Right renal pelvis (tissue), 4 donors: ENCODE measurements at places on chromosomes 3 and 15. TPM values are rescaled to one million over a fixed set of nuclear protein-coding genes. Genes with fewer than 3 reads are reported as not detected.
A peak's percentile ranks its signal among the peaks of the same experiment; 100 is the strongest.

GRCh38 chr3:149660462-149660861 is 2.6 kb upstream of the WWTR1 start:
- no peak for DNase-seq

- no peak for DNase-seq
Measured at GRCh38 chr3:94305835-94306611, 243.2 kb downstream of the NSUN3 start.

- DNase-seq = peak; percentile 8
Measured at GRCh38 chr3:181210275-181210674, 220.7 kb upstream of the DNAJC19 start.

- no peak for DNase-seq
Measured at GRCh38 chr3:45109771-45110508, 36.2 kb downstream of the CDCP1 start.

The DENND4A gene
- 17.8 TPM for polyA plus RNA-seq

DNA sequence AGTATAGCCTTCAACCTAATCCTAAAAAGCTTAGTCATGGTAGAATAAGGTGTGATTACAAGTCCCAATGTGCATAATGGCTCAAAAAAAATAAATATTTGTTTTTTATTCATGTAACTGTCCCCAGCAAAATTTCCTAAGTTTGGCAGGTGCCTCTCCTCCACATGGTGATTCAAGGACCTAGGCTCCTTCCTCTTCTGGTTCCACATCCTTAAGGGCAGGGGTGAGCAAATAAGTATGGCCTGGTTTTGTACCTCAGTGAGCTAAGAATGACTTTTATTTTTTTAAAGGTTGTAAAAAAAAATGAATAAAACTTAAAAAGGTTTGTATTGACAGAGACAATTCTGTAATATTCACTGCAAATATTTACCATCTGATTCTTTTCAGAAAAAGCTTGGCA is 343.5 kb upstream of the UBE2E2 start:
- DNase-seq = no peak

- DNase-seq = no peak
Measured at GRCh38 chr3:101807888-101808287, 28.9 kb downstream of the NXPE3 start.

The SLC22A13 gene
- 3.1 TPM for polyA plus RNA-seq

The ROPN1 gene
- not detected for polyA plus RNA-seq

The MESP2 gene
- polyA plus RNA-seq = 0.18 TPM

- DNase-seq = no peak
Measured at GRCh38 chr15:99275525-99276128, 24.3 kb downstream of the LRRC28 start.

The AADAC gene
- 0.19 TPM for polyA plus RNA-seq

- no peak for DNase-seq
Measured at GRCh38 chr3:24451461-24452099, 43.1 kb downstream of the THRB start.

The AGBL1 gene
- 0.15 TPM for polyA plus RNA-seq

The FRMD5 gene
- 1.0 TPM for polyA plus RNA-seq

The SLC6A11 gene
- polyA plus RNA-seq = not detected

DNA sequence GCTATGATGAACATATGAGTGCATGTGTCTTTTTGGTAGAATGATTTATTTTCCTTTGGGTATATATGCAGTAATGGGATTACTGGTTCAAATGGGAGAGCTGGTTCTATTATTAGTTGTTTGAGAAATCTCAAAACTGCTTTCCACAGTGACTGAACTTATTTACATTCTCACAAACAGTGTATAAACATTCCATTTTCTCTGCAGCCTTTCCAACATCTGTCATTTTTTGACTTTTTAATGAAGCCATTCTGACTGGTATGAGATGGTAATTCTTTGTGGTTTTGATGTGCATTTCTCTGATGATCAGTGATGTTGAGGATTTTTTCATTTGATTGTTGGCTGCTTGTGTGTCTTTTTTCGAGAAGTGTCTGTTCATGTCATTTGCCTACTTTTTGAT is 1124.2 kb downstream of the NAALADL2 start:
- DNase-seq = no peak

The PLXNB1 gene
- polyA plus RNA-seq = 180 TPM

The TMEM108 gene
- polyA plus RNA-seq = 3.1 TPM

DNA sequence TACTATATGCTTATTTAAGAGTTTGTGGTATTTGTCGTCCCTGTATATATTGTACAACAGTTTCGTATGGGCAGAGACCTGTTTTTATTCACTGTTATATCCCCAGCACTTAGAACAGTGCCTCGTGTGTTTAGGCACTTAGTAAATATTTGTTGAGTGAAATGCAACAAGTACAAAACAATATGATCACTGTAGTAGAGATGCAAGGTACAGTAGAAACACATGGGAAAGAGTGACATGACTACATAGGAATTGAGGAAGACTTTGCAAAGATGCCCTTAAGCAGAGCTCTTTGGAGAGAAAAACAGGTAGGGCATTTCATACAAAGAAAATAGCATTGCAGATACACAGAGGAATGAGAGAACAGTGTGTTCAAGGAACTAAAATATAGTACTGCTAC is 18.3 kb downstream of the RASA2 start:
- no peak for DNase-seq

GRCh38 chr3:141170678-141171295 is 60.8 kb upstream of the PXYLP1 start:
- no peak for DNase-seq

GRCh38 chr15:49387471-49387870 is 35.6 kb upstream of the FGF7 start:
- DNase-seq = no peak

DNA sequence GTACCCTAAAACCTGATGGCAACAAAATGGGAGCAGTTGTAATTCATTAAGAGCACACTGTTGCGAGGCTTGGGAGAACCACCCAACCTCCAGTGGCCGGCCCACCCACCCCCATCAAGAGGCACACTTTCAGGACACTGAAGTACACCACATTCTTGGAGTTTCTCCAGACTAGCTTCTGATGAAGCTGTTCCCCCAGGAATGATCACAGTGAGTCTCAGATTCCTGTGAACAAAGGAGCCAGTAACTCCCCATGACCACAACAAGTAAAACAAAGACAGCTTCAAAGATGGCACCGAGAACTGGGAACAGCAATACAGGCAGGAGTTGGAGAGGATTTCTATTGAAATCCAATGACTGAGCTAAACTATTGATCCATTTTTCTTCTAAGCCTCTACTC is 126.0 kb downstream of the ST8SIA2 start:
- no peak for DNase-seq

- no peak for DNase-seq
Measured at GRCh38 chr15:95712785-95713184, 617.7 kb upstream of the NR2F2 start.

The ALDH1L1 gene
- 35.1 TPM for polyA plus RNA-seq

- DNase-seq = no peak
Measured at GRCh38 chr3:164040991-164041390, 1037.3 kb downstream of the SI start.

GRCh38 chr3:14573706-14574105 is 33.6 kb upstream of the GRIP2 start:
- no peak for DNase-seq

DNA sequence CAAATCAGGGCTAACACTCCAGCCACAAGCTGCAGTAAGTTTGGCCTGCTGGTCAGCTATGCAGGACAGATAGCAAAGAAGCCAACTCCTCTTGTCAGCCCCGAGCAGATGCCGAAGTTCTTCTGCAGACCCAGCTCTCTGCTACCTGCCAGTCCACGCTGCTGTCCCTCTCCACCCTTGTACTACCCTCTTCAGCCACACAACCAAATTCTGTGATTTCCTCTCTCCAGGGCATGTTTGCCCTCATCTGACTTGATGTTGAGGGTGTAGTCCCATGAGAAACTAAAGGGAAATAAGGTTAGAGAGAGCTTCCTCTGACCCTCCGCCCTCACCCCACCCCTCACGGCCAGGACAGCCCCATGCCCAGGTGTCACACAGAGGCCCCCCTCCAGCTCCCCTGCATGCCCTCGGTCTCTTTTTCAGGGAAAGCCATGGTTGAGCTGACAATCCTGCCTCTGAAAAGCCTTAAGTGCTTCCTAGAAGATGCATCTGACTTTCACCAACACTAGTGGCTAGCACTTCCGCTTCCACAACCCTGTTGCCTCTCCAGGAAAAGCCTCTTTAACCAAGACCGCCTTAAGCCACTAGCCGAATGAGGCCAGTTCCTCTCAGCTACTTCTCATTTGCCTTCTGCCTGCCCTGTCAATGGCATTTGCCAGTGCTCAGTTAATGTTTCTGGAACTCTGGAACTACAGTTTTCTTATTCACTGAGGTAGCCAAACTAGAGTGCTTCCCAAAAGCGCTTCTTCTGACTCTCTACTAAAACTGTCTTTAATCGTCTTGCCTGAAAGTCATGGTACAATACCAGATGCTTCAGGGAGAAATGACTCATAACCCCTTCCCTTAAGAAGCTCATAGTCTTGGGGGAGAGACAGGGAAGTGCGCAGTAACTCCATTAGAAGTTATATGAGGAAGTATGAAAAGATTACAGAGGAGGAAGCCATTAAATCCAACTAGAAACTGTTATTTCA is 300.4 kb upstream of the STT3B start:
- DNase-seq = no peak

The SOX2 gene
- 0.56 TPM for polyA plus RNA-seq

- DNase-seq = no peak
Measured at GRCh38 chr3:123483146-123483545, 34.3 kb upstream of the ADCY5 start.

DNA sequence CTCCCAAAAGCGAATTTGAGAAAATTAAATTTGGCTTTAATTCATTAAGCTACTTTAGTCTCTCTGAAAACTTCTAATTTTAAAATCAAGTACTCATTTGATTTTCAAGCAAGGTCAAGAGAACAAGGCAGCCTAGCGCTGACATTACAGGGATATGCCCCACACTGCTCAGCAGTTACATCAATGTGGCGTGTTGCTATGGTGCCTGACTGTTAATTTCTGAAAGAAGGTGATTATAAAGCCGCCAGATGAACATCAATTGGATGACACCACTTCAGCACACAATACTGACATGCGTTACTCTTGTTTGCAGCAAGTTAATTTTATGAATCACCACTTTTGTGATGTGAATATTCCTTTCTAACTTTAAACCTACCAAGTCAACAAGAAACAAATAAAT is 284.4 kb downstream of the FOXP1 start:
- no peak for DNase-seq

- no peak for DNase-seq
Measured at GRCh38 chr15:101391981-101392640, 97.1 kb upstream of the SNRPA1 start.

DNA sequence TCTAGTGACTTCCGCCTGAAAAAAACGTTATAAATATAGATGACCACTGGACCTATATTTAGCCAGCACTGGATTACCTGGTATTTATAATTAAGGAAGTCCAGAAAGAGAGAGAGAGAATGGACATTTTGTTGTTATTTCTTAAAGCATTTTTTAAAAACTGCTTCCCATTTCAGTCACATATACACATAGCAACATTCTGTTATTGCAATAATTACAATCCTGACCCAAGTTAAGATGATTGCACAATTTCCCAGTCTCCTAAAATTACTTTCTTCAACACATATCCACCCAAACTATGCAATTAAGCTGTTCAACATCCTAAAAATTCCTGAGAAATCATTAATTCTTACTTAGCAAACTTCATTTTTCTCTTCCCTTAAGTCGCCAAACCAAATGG is 37.7 kb downstream of the PCSK6 start:
- no peak for DNase-seq

The ACKR2 gene
- polyA plus RNA-seq = 2.6 TPM

DNA sequence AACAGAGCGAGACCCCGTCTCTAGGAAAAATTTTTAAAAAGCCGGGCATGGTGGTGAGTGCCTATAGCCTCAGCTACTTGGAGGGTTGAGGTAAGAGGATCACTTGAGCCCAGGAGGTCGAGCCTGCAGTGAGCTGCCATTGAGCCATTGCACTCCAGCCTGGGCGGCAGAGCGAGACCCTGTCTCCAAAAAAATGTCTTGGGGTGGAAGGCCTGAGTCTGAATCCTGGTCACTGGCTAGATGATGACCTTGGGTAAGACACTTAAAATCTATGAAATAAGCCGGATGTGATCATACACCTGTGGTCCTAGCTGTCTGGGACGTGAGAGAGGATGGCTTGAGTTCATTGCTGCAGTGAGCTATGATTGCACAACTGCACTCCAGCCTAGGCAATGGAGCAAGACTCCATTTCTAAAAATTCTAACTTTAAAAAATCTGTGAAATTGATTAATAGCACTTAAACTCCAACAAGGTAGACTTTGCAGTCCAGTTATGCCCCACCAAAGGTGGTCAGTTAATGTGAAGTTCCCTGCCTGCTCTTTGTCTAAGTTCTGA is 157.3 kb upstream of the UMPS start:
- DNase-seq = no peak

- no peak for DNase-seq
Measured at GRCh38 chr3:127183931-127184869, 8.7 kb upstream of the PRR23E start.

The ZMYND10 gene
- polyA plus RNA-seq = 3.6 TPM

GRCh38 chr15:57019496-57020160 is 101.2 kb downstream of the TCF12 start:
- no peak for DNase-seq

GRCh38 chr15:90871716-90872485 is 3.5 kb downstream of the FURIN start:
- DNase-seq = no peak

DNA sequence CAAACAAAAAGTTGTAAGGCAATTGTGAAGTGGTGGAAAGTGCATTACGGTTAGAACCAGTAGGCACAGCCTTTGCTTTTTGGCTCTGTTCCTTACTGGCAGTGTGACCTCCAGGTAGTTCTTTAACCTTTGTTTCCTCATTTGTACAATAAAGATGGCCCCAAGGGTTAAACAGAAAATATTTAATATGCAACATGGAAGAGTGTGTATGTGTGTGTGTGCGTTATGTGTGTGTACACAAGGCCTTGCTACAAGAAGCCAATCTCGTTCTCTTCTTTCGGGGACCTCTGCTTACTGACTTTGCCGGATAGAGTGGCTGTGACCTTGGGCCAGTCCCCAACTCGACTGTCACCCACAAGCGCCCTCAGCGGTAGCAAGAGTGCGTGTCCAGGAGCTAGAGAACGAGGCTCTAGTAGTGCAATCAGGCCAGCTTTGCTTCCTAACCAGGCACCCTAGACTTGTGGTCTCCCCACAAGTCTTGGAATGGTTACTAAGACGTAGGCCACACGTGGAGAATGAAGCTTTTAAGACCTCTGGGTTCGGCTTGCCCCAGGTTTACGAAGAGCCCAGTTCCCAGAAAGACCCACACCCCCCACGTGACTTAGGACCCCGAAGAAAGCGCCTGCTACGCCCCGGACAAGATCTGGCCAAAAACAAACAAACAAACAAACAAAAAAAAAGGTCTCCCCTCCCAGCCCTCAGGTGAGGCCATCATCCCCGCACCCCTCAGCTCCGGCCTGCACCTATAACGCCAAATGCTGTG is 593 bp downstream of the CIAO2A start:
- peak; percentile 51 for DNase-seq

DNA sequence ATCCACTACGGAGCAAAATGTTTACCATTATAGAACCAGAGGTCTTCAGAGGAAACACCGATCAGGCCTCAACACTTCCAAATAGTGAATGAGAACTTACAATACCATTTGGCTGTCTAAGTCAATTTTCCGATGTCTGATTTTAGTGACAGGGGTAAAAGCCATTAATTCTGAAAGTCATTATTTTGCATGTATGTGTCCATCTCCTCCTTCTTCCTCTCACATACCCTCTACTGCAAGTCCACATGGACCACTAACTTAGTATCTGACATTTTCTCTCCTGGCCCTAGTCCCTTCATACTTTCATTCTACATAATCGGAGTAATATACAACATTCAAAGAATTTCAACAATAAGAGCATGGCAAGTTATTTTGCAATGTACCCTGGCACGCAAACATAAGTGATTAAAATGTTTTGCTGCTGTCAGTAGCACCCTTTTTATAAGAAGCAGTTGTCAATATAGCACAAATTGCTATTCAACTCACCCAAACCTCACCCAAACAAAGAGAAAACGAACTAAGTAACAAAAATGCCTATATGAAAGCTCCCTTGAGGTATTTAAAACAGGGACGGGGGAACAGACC is 1.9 kb downstream of the TOP2B start:
- DNase-seq = no peak
